ENCODE measurements at places on chromosomes 7 and 10. TPM values are rescaled to one million over a fixed set of nuclear protein-coding genes. Genes with fewer than 3 reads are reported as not detected.
A peak's percentile ranks its signal among the peaks of the same experiment; 100 is the strongest.

- DNase-seq, result no peak
Measured at GRCh38 chr7:151134743-151135524, 32.6 kb downstream of the GBX1 start.

DNA sequence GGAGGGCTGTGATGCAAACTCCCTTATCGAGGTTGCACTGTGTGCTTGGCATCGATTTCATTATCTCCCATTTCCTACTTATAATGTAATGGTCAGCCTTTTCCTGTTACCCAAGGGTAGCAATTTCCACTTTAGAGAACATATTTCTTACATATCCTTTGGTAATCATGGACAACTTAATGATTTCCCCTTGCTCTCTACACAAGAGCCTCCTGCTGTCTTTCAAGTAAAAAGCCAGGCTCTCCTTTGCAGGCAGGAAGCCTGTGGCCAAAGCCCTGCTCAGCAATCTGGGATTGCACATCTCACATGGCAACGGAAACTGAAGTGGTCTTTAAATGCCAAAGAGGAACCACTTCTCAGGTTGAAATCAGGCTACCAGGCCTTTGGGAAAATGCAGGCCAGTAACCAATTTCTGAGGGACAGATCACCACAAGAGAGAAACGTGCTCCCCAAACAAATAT is 86.7 kb upstream of the IKZF1 start:
- DNase-seq, result no peak

GRCh38 chr7:114930107-114930661 is 8.3 kb downstream of the MDFIC start:
- no peak for DNase-seq

GRCh38 chr10:132392811-132393694 is 3.9 kb upstream of the PWWP2B start:
- no peak for DNase-seq

DNA sequence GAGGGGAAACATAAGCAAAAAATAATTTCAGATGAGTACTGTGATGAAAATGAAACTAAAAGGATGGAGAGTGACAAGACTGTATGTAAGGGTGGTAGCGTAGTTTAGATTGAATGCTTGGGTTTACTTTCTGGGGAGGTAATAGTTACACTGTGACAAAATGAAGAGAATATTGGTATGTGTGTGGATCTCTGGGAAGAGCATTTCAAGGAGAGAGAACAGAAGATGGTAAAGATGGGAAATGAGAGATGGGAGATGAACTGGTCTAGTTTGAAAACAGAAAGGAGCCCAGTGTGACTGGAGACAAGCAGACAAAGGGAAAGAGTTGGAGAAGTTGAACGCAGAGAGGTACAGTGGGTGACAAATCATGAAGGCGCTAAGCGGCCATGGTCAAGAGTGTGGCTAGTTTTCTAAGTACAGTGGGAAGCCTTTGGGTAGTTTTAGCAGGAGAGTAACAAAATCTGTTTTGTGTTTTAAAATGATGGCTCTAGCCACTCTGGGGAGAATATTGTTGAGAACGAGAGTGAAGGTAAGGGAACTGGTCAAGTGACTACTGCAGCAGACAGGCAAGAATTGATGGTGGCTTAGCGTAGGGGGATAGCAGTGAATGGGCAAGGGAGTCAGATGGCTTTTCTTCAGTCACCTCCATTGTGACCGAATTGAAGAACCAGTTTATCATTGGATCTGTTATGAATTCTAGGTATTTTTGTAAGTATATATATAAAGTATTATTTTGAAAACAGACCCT is 22.6 kb downstream of the PALS2 start:
- DNase-seq, result no peak

GRCh38 chr10:30830315-30831230 is 201.0 kb upstream of the LYZL2 start:
- DNase-seq, result no peak

GRCh38 chr10:29277296-29277695 is 11.6 kb upstream of the LYZL1 start:
- DNase-seq, result no peak

DNA sequence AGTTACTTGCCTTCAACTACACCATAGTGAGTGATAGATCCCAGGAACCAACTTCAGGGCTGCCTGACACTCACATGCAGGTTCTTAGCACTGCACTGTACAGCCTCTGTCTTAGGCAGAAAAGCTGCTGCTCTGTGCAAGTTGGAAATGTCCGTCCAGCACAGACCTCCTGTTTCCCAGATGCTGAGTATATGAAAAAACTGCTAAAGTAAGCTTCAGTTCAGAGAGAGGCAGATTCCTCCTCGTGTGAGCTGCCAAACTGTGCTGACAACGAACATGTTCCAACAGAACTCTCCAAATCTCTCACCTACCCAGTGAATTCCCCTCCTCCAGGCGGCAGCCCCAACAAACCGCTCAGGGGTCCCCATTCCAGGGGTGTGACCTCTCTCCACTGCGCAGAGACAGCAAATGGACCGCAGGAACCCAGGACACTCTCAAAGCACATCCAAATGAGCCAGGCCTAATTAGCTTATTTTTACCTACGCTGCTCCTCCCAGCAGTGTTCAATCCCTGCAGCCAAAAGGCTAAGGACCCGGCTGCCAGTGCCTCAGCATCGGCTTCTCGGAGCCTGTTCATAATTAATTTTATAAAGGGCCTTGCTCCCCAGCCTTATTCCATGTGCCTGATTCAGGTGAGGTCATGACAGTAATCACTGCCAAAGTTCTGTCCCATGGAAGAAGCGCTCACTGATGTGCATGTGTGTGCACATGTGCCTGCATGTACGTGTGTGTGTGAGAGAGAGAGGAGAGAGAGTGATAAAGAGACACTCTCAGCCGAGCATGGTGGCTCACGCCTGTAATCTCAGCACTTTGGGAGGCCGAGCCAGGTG is 159.5 kb upstream of the AUTS2 start:
- DNase-seq, result no peak

DNA sequence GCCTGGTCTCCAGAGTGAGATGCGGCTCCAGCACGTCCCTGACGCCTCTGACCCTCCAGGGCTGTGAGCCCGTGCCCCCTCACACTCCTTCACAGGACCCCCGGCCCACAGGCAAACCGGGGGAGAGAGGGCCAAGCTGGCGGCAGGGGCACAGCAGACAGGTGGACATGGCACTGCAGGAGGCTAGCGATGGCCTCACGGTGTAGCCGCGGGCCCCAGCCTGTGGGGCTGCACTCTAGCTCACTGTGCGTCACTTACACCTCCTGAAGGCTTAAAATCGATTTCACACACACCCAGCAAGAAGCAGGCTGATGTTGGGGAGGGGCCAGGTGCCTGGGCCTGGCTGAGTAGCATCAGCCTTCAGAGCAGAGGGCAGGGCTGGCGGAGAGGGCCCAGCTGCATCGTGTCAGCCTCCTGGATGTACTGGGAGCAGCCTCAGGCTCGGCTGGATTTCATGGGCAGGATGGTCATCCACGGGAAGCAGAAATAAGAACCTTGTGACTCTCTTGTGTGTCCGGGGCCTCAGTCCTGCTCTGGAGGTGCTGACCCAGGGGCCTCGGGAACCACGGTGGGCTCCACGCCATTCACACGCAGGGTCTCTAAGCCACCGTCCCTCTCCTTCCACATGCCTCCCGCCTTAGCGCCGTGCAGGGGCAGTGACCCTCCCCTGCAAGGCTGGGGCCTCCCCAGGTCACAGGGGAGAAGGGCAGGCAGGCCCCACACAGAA is 19.4 kb upstream of the KNDC1 start:
- no peak for DNase-seq

- DNase-seq, result peak; percentile 51
Measured at GRCh38 chr10:101879456-101880231, 36.0 kb upstream of the KCNIP2 start.

DNA sequence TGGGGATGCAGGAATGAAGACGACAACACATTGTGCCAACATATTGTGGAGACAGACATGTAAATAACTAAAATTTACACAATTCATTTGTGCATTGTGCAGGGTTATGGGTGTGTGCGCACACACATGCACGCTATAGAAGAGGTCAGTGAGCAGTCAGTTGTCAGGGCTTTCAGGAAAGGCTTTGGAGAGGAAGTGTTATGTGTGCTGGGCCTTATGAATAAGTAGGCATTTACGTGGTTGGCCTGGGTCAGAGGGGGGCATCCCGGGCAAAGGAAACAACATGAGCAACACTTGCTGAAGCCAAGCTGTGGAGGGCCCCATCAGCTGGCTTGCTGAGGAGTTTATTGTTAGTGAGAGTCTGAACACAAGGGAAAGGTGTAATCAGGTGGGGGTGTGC is 4.1 kb downstream of the PRXL2A start:
- no peak for DNase-seq

The SAMD9 gene
- total RNA-seq, result 8.3 TPM

The TEX36 gene
- total RNA-seq, result not detected

The PTPN12 gene
- total RNA-seq, result 23.6 TPM

The IFRD1 gene
- 54.8 TPM for total RNA-seq

The CTAGE8 gene
- total RNA-seq, result not detected

The COX15 gene
- 18.2 TPM for total RNA-seq

The HOXA6 gene
- 28.1 TPM for total RNA-seq
